ENCODE measurements at places on chromosomes 16 and 17.

DNA sequence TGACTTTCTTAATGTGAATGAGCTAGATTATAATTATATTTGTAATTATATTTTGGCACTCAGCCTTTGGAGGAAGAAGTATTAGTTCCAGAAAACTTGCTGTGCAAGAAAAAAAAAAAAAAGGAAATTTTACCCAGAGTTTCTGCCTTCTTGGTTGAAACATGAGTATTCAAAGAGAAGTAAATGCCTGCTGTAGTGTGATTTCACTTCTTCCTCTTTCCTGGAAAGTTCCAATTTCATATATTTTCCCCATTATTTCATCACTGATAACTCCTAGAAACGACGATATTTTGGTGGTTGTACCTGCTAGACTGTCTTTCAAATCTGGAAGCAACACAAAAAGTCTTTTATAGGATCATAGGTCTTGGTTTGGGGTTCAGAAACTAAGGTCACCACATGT, 20.4 kb upstream of the MPHOSPH6 start:
- no peak for DNase-seq

DNA sequence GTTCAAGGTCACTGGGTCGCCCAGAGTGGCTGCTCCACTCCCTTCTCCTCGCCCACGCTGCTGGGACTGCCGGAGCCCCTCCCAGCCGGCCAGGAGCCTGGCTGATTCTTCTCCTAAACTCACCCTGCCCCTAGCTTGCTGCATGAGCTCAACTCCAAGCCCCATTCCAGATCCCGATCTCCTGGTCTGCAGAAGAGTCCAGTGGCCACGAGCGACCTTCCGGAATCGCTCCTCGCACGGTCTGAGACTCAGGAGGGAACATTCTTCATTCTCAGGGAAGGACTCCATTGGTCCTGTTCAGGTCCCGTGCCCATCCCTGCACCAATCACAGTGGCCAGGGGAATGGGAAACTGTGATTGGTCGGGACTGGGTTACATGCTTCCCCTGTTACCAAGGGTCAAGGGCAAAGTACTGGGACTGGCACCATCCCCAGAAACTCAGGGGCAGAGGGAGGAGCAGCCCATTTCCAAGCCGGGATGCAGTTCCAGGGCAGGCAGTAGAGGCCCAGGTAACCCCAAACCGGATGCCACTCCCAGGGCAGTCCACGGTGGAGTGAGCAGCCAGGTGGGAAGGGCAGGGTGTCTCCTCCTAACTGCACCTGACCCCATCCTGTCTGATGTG, 24.5 kb upstream of the CIBAR2 start:
- DNase-seq, result no peak

DNA sequence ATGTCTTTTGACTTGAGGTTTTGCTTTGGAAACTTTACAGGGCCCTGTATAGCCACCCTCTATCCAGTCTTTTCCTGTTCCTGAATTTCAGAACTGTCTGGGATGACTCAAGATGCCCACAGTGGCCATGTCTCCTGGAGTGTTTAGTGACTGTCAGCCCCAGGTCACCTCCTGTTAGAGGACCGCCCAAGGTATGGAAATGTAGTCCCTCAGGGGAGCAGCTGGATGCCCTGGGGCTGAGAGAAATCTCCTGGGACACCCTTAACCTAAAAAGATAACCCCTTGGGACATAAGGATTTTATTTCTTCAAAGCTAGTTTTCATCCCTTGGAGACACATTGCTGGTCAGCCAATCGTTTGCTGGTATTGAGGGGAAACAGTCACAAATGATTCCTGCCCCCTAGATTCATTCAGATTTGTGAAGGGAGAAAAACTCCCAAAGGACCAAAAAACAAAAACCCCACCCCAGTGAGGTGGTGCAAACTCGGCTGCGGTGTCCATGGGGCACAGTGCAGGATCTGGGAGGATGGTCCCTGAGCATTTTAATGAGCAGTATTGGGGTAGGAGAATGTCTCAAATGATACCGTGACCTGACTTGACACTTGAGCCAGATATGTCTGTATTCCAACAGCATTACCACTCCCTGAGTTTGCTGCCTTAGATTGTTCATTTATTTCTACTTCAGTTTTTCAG, 1.7 kb downstream of the ZNF267 start:
- no peak for DNase-seq

DNA sequence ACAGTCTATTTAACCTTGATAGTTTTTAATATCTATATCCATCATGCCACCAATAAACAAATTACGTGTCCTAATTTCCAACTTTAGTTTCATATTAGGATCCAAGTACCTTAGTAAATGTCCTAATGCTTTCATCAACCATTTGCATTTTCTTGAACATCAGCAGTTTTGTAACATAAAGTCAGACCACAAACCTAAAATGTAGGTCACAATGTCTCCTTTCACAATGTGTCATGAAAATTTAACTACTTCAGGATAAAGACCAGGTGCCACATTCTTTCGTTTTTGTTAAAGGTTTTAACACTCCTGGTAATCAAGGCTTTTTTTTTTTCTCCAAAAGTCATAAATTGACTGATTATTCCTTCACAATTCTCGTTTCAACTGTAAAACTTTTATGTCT, 310.7 kb upstream of the PMFBP1 start:
- no peak for DNase-seq

GRCh38 chr17:50828508-50829170, 6.7 kb upstream of the WFIKKN2 start:
- DNase-seq, result no peak

DNA sequence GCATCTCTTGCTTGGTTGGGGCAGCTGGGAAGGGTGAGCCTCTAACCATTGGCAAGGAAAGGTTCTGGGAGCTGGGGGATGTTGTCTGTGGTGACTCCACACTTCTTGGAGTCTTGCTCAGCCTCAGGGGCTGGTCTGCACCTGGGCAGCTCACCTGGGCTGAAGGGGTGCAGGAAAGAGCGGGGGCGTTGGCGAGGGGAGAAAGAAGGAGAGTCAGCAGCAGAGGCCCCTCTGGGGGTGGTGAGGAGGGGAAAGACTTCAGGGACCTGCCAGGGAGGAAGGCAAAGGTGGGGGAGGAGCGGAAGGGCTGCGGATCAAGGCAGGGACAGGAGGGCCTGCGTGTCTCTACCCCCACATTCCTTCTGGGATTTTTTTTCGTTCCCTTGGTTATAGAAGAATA, 47.7 kb downstream of the CCDC42 start:
- DNase-seq, result no peak

GRCh38 chr17:83152227-83152744, 72.9 kb downstream of the METRNL start:
- no peak for DNase-seq

GRCh38 chr17:44024271-44024663, 9.5 kb upstream of the TMEM101 start:
- DNase-seq, result no peak

DNA sequence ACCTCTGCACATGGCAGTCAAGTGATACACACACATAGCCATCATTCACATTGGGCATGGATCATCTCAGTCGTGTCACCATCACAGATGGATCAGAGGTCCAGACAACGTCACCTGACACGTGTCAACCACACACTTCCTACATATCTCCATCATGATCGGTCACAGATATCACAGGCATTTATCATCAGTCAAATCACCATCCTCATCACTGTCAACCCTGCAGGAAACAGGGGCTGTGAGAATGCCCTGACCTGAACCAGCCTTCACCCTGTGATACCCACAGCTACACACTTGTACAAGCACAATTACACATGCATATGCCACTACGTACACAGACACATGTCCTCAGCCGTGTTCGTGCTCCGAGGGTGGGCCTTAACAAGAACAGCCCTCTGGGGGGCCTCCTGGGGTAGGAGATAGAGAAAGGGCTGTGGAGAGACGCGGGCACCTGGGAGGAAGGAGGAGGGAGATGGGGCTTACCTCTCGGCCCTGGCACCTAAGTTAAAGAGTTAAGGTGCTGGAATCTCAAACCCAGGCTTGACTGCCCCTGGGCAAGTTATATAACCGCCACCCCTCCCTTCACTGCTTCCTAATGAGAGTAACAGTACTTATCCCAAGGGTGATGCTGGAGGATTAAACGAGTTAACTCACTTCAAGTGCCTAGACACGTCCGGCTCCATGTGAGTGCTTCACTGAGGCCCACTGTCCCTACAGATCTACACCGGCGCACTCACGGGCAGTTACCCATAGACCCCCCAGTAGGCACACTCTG, 1.1 kb downstream of the SLC12A4 start:
- DNase-seq, result no peak

DNA sequence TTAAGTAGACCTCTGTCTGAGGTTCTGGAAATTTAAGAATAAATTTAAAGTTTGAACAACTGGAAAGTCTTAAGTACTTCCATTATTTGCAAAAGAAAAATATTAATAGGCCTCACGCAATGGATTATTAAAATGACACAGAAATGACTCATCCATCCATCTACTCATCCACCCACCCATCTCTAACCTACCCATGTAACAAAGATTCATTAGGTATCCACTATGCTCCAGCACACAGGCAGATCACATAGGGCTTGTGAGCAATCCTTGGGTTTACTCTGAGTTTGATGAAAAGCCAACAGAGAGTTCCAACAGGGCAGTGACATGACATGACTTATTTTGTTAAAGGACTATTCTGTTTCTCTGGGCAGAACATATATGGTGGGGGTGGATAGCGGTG, 93.3 kb downstream of the HELZ start:
- no peak for DNase-seq

- no peak for DNase-seq
These were observed 491 bp downstream of the IST1 start for GRCh38 chr16:71895679-71896365.

DNA sequence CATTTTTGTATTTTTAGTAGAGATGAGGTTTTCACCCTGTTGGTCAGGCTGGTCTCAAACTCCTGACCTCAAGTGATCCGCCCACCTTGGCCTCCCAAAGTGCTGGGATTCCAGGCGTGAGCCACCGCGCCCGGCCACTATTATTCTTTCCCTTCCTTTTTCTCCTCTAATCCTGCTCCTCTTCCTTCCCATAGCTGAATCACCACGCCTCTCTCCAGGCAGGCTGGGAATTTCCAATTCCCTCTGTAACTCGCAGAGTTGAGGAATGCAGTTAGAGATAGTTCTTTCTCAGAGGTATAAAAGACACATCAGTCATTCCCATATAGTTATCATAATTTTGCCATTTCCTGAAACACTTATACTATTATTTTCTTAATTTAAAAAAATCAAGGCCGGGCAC, 11.2 kb downstream of the METTL16 start:
- no peak for DNase-seq

DNA sequence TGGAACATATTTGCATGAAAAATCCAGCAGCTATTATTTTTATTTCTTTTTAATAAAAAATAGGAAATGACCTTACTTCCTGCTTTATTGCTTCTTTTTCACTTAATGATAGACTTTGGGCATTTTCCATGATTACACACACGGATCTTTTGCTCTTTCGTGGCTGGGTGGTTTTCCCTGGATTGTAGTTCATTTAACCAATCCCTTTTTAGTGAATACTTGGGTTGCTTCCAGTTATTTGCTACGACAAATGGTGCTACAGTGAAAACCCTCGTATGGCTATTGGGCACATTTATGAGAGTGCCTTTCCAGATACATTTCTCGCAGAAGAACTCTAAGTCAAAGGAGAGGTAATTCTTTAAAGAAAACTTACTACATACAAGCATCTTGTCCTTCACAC, 38.6 kb downstream of the FOXL1 start:
- no peak for DNase-seq

All from activated CD4-positive, alpha-beta T cell treated with anti-CD3 and anti-CD28 coated beads for 24 hours (primary cell).